ENCODE measurements at places on chromosomes 5 and 9.

DNA sequence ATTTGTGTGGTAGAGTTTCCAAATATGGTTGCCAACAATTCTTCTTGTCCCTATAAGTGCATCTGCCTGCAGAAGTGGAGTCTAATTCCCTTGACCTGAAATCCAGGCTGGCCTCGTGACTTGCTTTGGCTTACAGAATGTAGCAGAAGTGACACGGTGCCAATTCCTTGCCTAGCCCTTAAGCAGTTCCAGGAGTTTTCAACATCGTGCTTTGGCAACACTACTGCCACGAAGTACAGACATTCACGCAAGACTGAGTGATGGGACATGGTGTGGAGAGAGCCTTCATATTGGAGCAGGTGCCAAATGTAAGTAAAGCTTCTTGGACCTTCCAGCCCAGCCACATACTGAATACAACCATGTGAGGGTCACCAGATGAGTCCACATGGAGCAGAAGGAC lies 92.9 kb upstream of the NEK6 start:
- DNase-seq, result no peak

GRCh38 chr9:6909181-6909580 lies 151.4 kb downstream of the KDM4C start:
- DNase-seq, result no peak

DNA sequence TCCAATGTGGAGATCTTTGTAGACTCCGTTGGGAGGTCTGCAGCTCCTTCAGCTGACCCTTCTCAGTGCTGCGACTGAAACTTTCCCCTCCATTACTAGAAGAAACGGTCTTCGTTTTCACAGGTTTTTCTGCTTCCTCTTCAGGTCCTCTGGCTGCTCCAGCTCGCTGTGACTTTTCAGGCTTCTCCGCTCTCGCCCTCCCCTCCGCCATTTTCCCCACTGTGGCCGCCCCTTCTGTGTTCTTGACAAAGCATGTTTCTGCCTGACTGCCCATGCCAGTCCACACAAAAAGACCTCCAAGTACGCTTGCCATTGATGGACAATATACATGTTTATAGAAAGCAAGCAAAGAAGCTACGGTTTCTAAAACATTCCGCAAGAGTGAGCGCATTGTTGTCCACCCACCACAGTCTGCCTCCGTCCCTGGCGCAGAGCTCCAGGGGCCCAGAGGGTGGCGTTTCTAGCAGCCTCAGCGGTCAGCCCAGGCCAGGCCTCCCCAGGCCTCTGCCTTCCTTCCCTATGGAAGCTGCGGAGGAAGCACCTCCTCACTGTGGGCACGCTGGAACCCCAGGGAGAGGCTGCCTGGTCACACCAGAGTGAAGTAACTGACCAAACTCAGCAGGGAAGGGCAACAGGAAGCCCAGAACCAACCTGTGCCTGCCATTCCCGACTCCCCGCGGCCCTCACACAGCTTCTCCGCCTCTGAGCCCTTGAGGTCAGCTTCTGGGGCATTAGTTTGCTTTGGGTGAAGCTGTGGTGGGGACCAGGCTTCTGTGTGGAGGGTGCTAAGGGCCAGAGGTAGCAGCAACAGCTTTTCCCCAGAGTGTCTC lies 19.9 kb upstream of the S1PR3 start:
- no peak for DNase-seq

GRCh38 chr9:126761274-126761673 lies 43.6 kb upstream of the ZBTB43 start:
- no peak for DNase-seq

DNA sequence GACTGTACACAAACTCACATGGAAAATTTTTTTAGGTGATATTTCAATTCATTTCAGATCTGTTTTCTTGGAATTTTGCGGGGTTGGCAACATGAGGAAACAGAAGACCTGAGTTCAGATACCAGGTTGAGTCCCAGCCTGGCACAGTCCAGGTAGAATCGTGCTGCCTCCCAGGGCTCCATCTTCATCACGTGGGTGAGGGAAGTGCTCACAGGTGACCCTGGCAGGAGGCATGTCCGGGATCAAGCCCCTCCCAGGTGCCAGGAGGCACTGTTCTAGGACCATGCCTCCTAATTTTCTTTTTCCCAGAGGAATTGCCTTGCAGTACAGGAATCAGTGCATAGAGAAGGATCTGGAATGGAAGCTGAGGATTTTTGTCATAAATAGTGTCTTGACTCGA lies 318.3 kb upstream of the IRX4 start:
- DNase-seq, result no peak

DNA sequence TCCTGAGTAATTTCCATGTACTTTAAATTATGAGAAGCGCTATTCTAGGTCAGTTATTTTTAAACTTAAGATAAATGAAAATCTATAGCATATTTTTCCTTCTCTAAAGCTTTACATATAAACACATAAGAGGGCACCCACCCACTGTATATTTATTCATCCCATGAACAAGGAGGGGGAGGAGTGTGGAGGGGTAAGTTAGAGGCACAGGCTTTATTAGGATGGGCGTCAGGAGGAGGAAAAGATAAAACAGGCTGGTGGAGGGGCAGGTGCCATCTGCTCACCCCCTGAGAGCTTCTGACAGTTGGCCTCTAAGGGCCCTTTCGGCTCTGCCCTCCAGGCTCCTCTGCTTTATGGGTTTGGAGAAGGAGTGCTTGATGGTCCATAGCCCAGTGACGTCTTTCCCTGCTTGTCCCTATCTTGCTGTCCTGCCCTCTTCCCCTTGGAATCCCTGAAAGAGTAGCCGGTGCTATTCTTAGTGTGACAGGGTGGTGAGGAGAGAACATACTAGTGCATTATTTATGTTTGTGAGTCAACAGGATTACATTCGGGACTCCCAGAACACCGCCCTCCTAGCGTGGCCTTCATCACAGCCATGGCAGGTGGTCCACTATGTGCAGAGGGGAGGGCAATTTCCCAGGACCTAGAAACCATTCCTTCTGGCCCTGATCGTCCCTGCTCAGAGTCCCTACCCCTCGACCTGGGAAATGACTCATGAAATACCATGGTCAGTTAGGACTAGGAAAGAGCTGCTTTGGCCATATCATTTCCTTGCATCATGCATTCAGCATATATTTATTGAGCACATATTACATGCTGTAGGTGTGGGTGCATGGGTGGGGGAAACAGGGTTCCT lies 7.9 kb upstream of the SYNPO start:
- DNase-seq, result no peak

Data from H9 (cell line).